ENCODE measurements at places on chromosomes 7 and 10.
A peak's percentile ranks its signal among the peaks of the same experiment; 100 is the strongest.

GRCh38 chr10:23095404-23095965 is at the start of gene MSRB2:
TSS of gene MSRB2 (plus strand) at chr10:23095579. CDS start at chr10:23095609, 30 bp downstream.
- peak; percentile 94 for DNase-seq

DNA sequence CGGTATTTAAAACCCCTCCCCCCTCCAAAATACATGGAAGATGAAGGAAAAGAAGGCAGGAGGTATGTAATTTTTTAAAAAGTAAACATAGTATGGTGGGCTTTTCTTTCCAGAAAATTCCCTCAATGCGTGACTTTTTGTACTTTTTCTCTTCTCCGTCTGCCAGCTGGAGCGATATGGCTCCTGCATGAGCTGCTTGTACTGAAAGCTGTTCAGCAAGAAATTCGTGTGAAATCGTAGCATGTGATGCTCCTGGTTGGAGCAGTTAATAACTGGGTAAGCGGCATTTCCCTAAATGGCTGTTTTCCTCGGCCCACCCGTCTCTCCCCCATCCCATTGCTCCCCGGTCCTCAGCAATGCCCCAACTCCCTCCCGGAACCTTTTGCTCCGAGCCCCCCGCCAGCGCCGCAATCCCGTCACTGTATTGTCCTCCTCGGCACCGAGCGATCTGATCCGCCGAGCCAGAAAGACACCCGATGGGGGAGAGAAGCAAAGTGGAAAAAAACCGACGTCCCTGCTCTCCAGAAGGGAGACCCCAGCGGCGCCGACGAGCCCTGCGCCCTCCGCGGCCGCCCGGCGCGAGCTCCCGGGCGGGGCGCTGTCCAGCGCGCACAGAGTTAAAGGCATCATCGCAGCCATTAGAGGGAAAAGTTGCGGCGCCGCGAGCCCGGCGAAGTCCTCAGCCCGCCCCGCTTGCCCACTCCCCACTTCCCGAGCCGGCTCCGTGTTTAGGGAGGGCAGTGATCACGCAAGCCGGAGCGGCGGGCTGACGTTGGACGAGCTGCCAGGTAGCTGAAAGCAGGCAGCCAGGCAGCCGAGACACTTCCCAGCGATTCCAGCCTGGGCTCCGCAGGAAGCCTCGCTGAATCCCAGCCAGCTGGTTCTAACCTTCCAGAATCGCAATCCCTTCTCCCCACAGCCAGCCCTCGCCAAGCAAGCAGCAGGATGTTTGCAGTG is at the start of gene VSTM2A:
TSS of gene VSTM2A (plus strand) at position 707 of the 957 bp plus-strand sequence. CDS start 356 bp downstream, outside the sequence.
- peak; percentile 75 for DNase-seq

GRCh38 chr7:54841772-54842697 is 83.0 kb upstream of the SEC61G start:
- DNase-seq: peak; percentile 25

GRCh38 chr7:25359471-25360059 is 131.3 kb upstream of the NPVF start:
- DNase-seq: no peak

GRCh38 chr7:23462846-23463245 is 7.4 kb downstream of the IGF2BP3 start:
- no peak for DNase-seq

- DNase-seq: no peak
Measured at GRCh38 chr7:117012284-117012683, 59.0 kb downstream of the ST7 start.
